Stimulated activated CD4-positive, alpha-beta T cell treated with anti-CD3 and anti-CD28 coated beads, Interleukin-12 subunit alpha, Interleukin-12 subunit beta, amount 100 ng/mL, for 24 hours (primary cell): ENCODE measurements at places on chromosomes 5 and 9.

DNA sequence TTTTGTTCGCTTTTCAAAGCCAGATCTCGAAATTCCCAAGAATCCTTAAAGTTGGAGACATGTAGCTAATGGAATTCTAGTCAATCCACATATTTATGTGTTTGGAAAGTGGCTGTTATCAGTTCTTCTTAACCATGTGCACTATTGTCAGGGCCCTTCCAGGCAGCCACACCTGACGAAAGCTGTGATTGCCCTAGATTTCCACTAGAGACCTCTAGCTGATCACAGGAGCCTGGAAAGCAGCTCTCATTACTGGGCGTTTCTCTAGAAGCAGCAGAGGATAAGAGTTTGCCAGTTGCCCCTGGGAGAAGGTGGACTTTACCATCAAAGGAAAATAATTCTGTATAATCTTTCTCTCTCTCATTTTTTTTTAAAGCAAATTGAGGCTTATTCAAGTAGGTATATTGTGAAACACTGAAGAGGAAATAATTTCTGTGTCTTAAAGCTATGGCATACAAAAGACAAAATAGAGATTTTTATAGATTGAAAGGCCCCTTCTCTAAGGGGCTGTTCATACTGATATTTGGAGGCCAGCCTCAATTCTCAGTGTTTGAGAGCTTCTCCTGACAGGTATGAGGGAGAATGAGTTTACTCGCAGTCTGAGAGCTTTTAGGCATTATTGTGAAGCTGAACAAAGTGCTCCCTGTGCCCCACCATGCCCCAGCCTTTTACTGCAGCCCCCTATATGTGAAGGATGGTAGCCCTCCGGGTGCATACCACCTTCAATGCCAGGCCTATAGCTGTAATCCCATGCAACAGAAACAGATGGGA is 405.4 kb upstream of the ACTBL2 start:
- DNase-seq, result no peak

DNA sequence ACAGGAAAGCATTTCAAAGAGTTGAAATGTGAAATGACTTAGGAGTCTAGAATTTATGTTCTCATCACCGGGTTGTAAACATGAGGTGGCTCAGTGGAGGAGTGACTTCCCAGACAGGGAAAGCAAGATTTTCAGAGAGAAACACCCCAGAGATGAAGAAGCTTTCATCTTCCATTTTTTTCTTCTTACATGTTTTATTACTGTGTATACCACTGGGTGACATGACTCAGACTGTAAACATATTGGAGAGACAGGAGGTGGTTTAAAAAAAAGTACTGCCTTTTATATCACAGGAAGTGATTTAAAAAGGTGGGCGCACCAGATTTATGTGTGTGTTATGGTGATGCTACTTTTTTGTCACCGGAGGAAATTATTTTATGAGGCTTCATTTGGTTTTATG is 209.1 kb upstream of the TUT7 start:
- no peak for DNase-seq

- no peak for DNase-seq
These were observed 11.4 kb downstream of the GCNT4 start for GRCh38 chr5:75040973-75041372.

DNA sequence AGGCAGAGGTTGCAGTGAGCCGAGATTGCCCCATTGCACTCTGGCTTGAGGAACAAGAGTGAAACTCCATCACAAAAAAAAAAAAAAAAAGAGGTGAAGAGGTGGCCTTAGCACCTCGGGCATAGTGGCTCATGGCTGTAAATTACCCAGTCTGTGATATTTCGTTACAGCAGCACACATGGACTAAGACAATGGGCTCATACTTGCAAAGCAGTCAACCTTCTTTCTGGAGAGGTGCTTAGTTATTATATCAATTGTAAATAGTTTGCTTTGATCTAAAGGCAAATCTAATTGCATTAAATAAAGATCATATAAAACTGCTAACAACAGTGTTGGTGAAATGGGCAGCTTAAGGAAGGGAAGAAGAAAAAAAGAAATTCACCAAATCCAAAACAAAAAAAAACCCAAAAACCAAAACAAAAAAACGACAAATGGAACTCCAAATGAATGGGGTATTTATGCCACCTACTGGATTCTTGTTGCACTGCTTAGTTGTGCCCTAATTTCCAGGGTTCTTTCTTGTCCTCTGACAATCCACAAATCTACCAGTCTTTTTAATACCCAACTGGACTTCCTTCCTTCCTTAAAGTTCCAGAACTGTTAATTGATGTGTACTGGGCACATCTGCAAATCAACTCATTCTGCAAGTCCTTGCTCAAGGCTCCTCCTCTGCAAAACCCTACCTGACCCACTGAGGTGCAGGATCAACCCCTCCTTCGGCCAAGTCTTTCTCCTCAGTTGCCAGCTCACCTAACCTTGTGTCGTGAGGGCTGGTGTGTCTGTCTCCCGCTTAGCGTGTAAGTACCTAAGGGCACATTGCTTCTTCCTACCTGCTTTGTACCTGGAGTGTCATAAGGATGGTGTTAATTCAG is 35.0 kb upstream of the DMRT1 start:
- no peak for DNase-seq

- DNase-seq, result no peak
These were observed 48.5 kb downstream of the PLGRKT start for GRCh38 chr9:5389109-5389732.
